ENCODE measurements at places on chromosomes 13 and 19.

- no peak for DNase-seq
Observed at GRCh38 chr19:51664131-51664530, 17.5 kb upstream of the SIGLEC14 start.

GRCh38 chr19:30651066-30651465, 278.9 kb downstream of the ZNF536 start:
- no peak for DNase-seq

DNA sequence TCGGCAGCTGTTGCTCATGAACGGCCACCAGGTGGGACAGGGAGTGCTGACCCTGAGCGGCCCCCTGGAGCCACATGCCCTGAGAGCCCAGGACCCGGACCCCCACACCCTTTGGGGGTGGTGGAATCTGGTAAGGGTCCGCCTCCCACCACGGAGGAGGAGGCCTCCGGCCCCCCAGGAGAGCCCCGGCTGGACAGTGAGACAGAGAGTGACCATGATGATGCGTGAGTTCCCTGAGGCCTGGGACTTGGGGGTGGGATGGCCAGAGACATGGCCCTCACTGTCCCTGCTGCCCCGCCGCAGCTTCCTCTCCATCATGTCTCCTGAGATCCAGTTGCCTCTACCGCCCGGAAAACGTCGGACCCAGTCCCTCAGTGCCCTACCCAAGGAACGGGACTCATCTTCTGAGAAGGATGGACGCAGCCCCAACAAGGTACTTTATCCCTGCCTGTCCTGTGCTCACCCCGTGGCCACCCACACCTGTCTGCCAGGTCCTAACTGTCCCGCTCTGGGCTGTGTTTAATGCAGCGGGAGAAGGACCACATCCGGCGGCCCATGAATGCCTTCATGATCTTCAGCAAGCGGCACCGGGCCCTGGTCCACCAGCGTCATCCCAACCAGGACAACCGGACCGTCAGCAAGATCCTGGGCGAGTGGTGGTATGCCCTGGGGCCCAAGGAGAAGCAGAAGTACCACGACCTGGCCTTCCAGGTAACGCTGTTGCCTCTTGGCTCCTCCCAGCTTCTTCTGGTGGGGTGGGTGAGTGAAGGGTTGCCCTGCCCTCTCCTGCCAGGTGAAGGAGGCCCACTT, 14.7 kb upstream of the PRR19 start:
- no peak for DNase-seq

DNA sequence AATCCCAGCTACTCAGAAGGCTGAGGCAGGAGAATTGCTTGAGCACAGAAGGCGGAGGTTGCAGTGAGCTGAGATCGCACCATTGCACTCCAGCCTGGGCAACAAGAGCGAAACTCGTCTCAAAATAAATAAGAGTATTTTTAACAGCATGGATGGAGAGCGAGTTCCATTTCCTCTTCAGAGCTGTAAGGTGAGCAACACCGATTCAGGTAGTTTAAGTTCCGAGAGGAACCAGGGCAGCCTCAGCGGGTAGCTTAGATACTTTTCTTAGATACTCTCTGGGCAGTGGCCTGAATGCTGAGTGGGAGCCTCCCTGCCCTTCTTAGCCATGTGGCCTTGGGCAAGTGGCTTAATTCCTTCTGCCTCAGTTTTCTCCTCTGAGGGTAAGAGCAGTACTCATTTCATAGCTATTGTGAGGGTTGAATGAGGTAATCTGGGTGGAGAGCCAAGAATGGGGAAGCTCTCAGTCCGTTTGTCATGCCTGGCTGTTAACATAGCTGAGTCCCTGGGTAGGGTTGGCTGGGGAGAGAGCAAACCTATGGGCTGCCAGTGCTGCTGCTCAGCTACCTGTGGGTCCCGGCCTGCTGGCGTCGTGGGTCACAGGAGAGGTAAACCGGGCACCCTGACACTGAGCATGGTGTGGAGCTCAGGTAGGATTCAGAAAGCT, 4.1 kb downstream of the ATP11A start:
- DNase-seq = peak; percentile 61

DNA sequence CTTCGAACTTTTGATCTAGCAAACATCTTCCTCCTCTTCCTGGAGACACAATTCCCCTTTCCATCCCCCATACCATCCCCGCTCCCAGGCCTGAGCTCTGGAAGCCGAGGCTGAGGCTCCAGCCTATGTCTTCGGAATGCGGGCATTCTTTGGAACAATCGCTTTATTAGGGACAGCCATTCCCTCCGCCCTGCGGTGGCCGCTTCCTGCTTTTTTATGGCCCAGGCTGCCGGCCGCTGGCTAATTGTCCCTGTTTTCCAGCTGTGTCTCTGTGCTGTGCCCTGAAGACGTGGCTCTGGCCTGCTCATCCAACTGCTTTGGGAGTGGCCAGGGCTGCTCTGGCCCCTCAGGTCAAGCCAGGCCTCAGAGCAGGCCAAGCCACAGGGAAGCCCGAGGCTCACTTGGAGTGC, 2.1 kb upstream of the CDX2 start:
- no peak for DNase-seq

- DNase-seq = no peak
Observed at GRCh38 chr13:32001154-32001768, 30.3 kb upstream of the FRY start.

DNA sequence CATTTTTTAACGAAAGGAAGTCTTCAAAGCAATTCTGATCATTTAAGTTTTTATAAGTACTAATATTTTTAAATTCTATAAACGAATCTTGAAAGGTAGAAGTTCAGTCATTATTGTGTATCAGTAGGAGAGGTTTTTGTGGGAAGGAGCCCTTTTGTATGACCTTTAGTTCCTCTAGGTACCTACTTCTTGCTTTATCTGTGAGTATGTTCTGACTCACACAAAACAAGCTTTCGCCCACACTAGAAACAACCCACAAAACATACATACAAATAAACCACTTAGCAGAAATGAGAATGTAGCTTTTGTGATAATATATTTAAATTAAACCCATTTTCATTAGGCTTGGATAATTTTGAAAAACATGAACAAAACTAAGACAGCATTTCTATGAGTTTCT, 27.8 kb downstream of the ERCC5 start:
- no peak for DNase-seq
